Upper lobe of right lung (tissue), 1 donor: ENCODE measurements at places on chromosomes 11 and 22. TPM values are rescaled to one million over a fixed set of nuclear protein-coding genes. Genes with fewer than 3 reads are reported as not detected.
A peak's percentile ranks its signal among the peaks of the same experiment; 100 is the strongest.

The DMC1 gene
- total RNA-seq = not detected

GRCh38 chr11:58730507-58731089 lies 1.1 kb downstream of the GLYAT start:
- no peak for DNase-seq

GRCh38 chr11:71999798-72000197 lies 1.1 kb downstream of the IL18BP start:
- DNase-seq = no peak

DNA sequence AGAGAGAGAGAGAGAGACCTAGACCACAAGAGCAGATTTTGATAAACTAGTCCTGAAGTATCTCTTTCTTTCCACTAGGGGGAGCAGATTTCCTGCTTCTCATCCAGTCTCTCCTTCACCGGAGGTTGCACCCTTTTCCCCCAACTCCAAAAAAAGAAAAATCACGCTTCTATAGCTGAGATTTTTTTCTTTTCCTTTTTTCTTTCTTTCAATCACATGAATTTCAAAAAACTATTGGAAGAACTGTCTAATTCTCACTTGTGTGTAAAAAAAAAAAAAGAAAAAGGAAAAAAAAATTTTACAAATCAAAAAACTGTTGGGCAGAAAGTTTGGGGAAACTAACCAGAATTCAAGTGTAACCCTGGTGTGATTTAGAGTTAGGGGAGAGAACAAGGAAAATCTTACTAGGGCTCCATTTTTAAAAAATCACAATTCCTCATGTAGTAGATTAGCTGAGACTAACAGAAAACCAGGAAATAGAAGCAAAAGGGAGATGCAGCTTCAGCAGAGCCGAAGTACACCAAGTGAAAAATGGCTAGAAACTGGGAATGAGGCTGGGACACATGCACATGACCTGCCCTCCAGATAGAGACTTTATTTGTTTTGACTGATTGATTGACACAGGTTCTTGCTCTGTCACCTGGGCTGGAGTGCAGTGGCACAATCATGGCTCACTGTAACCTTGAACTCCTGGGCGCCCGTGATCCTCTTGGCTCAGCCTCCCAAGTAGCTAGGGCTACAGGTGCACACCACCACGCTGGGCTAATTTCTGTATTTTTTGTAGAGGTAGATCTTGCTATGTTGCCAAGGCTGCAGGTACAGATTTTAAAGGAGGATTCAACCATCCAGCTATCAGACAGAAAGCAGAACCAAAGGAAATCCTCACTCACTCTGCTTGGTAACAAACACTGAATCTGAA lies 27.1 kb downstream of the SDHD start:
- DNase-seq = no peak

The GVQW3 gene
- total RNA-seq = 2.0 TPM

The CCT8L2 gene
- not detected for total RNA-seq

GRCh38 chr11:44334356-44335004 lies 24.5 kb upstream of the ALX4 start:
- DNase-seq = peak; percentile 46

The DDI1 gene
- total RNA-seq = not detected

GRCh38 chr22:32561756-32562155 lies 87.1 kb downstream of the FBXO7 start:
- DNase-seq = no peak

DNA sequence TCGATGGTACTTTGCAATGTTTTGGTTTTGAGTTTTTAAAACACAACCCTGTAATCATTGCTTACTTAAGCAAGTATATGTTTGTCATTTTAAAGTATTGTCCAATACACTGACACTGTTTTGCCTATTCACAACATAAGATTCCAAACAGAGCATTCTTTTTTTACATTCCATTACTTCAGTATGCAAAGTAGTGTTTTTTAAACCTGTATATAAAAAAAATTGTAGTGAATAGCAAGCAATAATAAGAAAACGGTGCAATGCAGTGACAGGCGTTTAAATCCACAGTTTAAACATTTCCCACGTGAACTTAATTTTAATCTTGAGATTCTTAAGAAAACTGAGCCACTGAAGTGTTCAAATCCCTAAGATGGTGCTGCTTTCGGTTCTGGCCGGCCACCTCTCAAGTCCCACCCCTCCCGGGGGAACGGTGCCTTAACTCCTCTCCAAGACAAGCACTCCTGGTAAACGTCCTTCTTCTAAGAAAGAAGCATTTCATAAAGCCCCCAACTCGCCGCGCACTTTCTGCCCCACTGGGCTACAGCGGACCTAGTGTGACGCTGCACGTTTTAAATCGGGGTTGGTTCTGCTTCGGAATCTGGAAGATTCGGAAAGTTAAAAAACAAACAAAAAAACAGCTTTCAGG lies 2.9 kb downstream of the PGR start:
- no peak for DNase-seq

DNA sequence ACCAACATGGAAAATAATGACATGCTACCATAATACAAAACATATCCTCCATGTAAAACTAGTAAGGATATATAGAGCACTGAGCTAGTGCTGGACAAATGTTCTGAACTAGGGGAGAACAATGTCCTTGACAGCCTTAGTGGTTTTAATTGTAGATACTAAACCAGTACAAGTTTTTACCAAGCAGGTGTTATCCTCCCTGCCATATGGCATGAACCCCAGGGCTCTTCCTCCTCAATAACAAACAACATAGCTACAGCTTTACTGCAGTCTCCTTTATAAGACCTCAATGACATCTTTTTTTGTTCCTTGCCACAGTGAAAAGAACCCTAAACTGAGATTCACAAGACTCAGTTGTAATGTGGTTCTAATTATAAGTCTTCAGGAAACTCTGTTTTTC lies 70.2 kb upstream of the GDPD4 start:
- no peak for DNase-seq

The SPINDOC gene
- total RNA-seq = 20.3 TPM

GRCh38 chr11:37142591-37142990 lies 544.6 kb upstream of the RAG2 start:
- no peak for DNase-seq

The RNH1 gene
- total RNA-seq = 245 TPM

The TP53I11 gene
- total RNA-seq = 110 TPM

The FREY1 gene
- 0.75 TPM for total RNA-seq

The C11orf97 gene
- total RNA-seq = not detected

- no peak for DNase-seq
Measured at GRCh38 chr11:16791191-16791961, 52.9 kb downstream of the C11orf58 start.

The MS4A6E gene
- total RNA-seq = not detected
